Esophagus squamous epithelium (tissue), 5 donors: ENCODE measurements at places on chromosomes 2 and 18.

GRCh38 chr18:212780-213179 is 54.4 kb downstream of the USP14 start:
- DNase-seq, result no peak

DNA sequence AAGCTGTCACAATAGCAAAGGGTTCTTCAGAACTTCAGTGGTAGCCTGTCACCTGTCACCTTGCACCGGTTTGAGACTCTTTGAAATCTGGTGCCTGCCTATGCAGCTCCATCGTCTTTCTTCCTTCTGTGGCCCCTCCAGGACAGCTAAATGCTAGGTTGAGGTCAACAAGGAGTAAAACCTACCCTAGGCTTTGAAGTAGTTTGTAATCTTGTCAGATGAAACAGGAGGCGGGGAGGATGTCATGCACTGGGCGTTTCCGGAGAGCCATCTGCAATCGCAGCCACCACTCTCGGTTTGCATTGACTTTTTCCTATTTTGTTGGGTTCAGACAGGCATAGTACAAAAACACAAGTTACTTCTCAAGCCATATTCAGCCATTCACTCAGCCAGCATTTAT is 116.7 kb downstream of the LPIN1 start:
- DNase-seq, result no peak

- DNase-seq, result no peak
Observed at GRCh38 chr2:65514555-65515195, 82.3 kb upstream of the SPRED2 start.

GRCh38 chr2:200242570-200242969 is 63.9 kb upstream of the SPATS2L start:
- no peak for DNase-seq

- no peak for DNase-seq
Observed at GRCh38 chr2:232941400-232941799, 71.3 kb downstream of the SNORC start.

GRCh38 chr2:76829374-76830234 is 692.6 kb downstream of the LRRTM4 start:
- DNase-seq, result no peak

GRCh38 chr2:179876266-179876665 is 14.9 kb upstream of the ZNF385B start:
- no peak for DNase-seq

DNA sequence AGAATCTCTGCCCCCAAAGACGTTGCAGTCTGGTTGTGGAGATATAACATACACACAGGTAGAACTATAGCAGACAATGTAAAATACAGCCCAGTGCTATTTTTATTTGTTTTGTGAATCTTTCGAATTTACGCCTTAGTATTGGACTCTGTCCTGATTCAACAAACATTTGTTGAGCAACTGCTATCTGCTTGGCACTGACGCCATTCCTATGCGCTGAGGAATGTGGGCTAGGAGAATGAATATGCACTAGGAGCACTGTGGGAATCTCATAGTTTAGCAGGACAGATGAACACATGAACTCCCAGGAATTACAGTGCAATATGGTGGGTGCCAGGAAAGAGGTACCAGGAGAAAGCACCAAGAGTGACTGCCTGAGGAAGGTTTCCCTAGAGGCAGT is 181.7 kb upstream of the SIX3 start:
- no peak for DNase-seq

GRCh38 chr2:231318954-231319353 is 76.6 kb upstream of the B3GNT7 start:
- no peak for DNase-seq

GRCh38 chr18:13661779-13662256 is 64.5 kb downstream of the FAM210A start:
- DNase-seq, result no peak

- DNase-seq, result no peak
Observed at GRCh38 chr2:197869501-197870111, 65.2 kb downstream of the PLCL1 start.

DNA sequence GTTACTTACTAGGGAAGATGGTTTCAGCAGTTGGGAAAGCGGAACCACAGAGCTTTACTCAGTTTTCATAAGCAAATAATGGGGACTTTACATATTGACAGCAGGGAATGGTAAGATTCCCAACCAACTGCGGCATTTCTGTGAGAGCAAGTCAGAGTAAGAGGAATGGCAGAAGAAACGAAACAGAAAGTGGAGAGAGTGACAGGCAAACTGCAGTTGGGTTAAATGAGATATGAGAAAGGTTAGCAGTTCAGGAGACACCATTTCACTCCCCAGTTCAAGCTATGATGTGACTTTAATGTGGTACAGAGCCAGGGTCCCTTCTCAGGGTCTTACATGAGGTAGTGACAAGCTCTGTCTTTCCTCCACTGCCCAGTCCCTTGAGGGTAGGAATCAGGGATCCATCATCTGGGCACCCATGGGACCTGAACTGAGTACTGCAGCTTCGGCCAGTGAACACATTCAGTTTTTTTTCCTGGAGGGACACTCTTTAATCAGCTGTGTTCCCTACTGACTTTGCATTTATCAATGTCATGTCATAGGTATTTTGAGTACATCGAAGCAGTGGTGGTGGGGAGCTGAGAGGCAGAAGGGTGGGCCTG is 33.0 kb upstream of the GREB1 start:
- no peak for DNase-seq
